ENCODE measurements at places on chromosomes 7 and 10. TPM values are rescaled to one million over a fixed set of nuclear protein-coding genes. Genes with fewer than 3 reads are reported as not detected.

- DNase-seq = peak; percentile 29
These were observed 36.5 kb downstream of the CAMK2B start for GRCh38 chr7:44288811-44289340.

The NIPSNAP2 gene
- total RNA-seq = 59.9 TPM

GRCh38 chr7:140059273-140060242 lies 3.2 kb downstream of the PARP12 start:
- no peak for DNase-seq

The TMEM178B gene
- total RNA-seq = 0.31 TPM

The MRLN gene
- not detected for total RNA-seq

- DNase-seq = no peak
These were observed 184.5 kb downstream of the ADAM12 start for GRCh38 chr10:126203746-126204145.

DNA sequence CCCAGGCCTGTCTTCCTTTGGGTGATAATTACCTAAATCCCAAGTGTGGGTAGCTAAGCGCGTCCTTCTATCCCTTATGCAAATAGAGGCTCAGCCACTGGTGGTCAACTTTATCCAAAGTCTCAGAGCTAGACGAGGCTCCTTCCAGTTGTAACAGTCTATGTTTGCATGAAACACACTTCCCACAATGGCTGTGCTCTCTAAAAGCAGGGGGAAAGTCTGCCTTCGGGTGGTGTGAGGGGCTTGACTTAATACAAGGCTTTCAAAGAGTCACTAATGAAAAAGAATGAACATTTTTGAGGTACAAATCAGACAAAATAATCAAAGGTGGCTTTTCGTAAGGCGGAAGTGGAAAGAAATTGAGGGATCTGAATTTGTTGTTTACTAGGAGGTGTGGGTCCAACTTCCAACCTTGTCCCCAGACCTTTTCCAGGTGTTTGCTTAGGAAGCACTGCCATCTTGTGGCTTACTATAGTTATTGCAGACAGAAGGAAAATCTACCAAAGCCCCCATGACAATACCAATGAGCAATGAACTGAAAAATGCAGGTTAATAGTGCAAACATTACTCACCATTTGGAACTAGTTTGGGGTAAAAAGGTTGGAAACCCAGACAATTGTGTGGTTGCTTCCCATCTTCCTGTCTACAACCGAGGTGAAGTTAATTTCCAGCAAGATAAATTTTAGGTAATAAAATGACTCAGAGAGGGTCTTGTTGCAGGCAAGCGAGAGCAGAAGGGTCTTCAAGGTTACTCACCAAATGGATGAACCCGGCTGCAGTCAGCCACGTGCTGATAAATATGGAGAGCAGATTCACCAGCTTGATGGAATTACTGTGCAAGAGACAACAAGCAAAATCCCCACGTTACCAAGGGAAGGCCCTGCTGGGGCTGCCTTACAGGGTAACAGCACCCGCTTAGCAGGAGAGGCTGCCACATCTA lies 525.7 kb downstream of the KCNMA1 start:
- DNase-seq = no peak

DNA sequence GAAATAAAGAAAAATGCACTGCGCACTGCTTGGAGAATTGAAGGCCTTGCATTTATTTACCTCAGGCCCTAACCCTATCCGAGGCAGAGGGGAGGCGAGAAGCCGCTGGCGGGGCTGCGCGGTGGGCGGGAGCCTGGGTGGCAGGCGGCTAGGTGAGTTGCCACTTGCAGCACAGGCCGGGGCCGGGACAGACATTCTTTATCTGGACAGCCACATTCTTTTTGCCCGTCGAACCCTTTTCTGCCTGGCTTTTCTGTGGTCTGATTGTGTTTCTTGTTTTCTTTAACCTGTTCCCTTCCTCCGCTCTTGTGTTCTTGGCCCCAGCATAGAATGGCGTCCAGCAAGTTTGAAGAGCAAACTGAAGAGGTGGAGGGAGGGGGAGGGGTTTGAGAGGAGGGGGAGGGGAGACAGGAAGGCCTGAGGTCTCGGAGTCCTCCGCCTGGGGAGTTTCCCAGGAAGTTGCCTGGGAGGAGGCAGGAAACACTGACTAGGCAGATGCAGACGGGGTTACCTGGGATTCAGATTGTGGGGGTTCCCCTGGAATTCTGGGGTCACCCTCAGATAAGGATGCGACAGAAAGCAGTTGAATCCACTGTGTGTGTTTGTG lies 5.1 kb downstream of the SHH start:
- DNase-seq = no peak

The BMPER gene
- total RNA-seq = 1.7 TPM

The VPS37D gene
- total RNA-seq = 16.1 TPM

GRCh38 chr7:32673275-32673983 lies 178.1 kb downstream of the AVL9 start:
- DNase-seq = no peak

DNA sequence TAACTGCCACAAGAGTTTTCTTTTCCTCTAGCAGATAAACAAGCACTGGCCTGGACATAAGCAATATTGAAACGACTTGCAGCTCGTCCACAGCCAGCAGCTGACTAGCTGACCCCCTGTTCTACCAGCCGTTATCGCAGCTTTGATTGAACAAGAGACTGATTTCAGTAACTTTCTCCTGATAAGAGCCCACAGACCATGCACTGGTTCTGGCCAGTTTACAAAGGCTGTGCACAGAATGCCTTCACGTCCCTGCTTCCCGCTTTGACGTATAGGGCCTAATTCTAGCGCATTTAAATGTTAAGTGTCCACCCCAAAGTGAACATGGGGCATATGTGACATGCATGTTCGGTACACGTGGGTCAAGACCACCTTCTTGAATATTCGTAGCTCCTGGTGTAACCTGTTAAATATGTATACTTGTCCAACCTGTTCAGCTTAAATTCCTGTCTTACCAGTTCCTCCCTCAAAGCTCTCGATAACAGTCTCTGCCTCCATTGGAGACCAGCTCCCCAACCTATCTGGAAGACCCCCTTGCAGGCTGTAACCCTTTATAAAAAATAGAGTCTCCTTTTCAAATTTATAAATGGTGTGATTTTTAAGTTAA lies 69.2 kb downstream of the LYZL1 start:
- no peak for DNase-seq

- DNase-seq = no peak
These were observed 4.6 kb downstream of the AGFG2 start for GRCh38 chr7:100543586-100543985.

DNA sequence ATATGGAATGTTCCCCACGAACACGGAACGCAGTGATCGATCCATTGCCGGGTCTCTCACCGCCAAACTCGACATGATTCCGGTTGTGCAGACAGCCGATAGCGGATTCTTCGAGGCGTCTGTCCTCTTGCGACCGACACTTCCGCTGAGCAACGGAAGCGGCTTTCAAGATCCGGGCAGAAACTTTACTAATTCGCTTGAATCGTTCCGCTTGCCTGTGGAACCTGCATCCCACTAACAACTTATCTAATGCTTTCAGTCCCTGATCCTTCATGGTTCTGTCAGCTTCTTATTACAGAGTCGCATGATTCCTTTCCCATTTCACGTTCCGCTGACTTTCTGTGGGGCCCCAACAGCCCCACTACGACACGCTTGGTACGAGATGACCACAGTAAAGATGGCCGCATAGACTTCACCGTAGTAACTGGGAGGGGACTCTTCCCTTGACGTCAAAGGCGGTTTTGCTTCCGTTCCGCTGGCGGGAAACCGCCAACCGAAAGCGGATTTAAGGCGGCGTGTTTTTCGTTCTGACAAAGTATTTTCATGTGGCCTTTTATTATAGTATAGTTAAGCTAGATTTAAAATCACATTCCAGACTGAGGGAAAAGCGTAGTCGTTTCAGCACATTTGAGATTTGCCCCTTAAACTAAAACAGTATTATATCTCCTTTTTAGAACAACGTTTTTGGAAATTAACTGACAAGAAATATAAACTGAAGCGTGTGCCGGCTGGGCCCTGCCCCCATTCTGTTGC lies at the start of gene CSTF2T:
Gene CSTF2T (minus strand): TSS at position 121 of the 753 bp plus-strand sequence. CDS start 46 bp downstream, at position 75.
- DNase-seq = peak; percentile 84

DNA sequence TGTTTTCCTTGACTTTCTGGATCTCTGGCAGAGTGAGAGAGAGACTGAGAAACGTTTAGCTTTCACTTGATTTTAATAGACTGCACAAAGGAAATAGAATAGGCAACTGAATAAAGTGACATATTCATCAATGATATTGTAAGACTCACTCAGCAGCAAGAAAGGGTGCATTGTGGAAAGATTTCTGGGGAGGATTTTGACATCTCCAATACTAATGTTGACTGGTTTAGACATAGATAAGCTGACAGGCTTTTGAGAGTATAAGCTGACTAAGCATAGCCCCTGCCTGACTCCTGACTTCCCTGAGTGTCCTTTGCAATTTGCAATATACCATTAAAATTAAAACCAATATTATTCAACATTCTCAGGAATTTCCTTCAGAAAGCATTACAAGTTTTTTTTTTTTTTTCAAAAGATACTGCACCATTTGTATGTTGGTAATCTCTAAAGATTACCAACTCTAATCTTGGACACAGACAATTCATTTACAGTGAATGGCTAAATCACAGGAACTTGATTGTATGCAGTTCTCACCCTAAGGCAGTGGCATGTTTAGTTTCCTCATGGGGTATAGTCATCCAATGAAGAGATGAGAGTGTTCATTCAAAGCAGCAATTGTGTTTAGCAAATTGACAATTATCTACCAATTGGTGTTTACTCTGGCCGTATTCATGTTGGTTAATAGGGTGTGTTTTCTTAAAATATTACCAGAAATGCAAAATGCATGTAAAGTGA lies 325.6 kb downstream of the SORCS3 start:
- no peak for DNase-seq

- no peak for DNase-seq
These were observed 85.1 kb downstream of the POU6F2 start for GRCh38 chr7:39062811-39063210.

The MMD2 gene
- total RNA-seq = not detected

- no peak for DNase-seq
These were observed 225.3 kb downstream of the KIF20B start for GRCh38 chr10:89926736-89927135.

DNA sequence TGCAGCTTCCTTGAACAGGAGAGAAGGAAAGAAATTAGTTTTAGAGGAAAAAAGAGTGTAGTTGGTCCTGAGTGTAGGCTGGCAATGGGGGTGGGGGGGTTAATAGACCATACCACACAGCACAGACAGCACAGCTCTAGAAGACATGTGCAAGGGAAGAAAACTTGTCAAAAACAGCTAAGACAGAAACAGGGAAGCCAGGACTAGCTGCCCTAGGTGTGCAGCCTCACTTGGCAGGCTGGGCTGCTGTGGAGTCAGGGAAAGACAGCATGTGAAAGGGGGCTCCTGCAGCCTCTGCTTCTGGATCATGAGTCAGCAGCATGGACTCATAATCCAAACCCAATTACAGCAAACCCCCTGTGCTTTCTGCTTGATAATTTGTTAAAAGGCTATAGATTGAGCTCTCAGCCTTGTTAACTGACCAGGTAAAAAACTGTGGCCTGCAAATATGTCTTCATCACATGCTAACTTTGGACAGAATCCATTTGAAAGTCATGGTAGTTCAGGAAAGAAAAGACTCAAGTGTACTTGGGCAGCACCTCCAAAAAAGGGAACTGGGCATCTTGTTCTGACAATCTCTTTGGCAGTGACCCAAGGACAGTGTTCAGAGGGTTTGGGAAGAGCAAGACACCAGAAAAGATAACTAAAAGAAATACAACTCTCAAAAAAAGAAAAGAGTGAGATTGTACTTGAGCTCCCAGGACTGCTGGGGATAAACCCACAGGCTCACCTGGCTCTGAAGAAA lies 142.2 kb upstream of the VWC2 start:
- no peak for DNase-seq

- no peak for DNase-seq
These were observed 135.5 kb downstream of the CD36 start for GRCh38 chr7:80773787-80774508.

GRCh38 chr7:50953303-50953702 lies 170.6 kb upstream of the GRB10 start:
- no peak for DNase-seq

DNA sequence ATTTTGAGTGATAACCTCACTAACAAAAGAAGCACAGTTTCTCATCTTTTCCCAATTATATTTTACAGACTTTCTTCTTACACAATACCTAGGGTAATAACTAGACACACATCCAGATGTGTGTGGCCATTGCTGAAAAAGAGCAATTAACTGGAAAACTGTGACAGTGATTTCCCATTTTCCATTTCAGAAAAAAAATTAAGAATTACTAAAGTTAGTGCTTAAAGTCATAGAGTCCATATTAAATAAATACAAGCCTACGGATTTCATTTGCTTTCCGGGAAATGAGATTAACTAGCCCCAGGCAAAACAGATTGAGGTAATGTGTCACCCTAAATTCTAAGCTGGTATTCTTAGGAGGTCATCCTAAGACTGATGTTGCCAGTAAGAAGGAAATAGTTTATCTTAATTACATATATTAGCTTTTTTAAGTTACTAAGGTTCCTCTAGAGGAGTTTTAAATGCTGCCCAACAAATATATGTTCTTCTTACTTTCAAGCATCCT lies 10.2 kb upstream of the MACC1 start:
- no peak for DNase-seq

- no peak for DNase-seq
These were observed 233.6 kb upstream of the BMPER start for GRCh38 chr7:33671531-33672262.

DNA sequence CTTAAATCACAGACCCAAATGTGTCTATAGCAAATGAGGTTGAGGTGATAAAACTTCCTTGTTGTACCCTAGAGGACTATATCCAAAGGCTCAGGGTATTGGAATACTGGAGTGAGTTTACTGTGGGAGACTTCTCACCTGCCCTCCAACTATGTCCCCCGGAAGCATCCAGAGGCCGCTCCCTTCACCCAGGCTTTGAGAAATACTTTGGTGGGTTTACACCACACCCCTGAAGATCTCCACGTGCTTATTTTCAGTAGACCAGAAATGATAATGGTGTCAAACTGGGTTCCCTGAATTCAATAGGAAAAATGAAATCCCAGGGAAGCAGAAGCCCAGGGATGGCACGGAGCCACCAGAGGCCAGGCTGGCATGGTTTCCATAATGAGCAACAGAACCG lies 31.3 kb upstream of the NANOS1 start:
- no peak for DNase-seq

DNA sequence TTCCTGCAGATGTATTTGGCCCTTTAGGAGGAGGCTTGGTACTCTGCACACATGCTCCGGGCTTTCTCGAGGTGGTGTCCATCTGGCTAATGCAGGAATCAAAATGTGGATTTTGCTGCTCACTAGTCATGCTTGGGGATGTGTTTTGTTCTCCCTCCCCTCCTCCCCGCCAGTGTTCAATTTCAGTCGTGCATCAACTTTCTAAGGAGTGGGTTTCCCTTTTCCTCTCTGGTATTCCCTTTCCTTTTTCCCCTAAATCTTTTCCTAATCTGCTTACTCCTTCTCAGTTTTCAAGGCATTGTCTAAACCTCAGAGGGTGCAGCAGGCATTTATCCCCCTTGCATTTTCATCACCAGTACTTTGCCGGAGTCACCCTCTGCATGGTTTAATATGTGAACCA lies 201.8 kb downstream of the CCDC3 start:
- DNase-seq = no peak

The LHFPL3 gene
- not detected for total RNA-seq
